Iris pigment epithelial cell (primary cell): ENCODE measurements at places on chromosomes 2 and 18.

DNA sequence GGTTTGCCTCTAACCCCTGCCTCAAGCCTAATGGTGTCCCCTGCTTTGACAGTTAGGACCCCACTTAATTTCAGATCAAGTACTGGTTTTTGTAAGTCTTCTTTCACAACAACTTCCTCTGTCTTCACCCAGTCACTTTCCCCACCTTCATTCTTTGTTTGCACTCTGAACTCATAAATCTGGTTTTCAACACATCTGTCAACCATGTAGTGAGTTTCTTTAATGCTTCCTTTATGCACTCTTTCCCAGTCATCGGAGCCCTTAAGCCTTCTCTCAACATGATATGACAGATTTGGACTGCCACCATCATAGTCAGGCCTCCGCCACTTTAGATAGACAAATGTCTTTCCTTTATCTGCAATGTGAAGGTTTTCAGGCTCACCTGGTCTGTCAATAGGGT is 109.1 kb downstream of the PLEKHA3 start:
- no peak for DNase-seq

- no peak for DNase-seq
Observed at GRCh38 chr2:151097128-151097527, 164.5 kb downstream of the RBM43 start.

DNA sequence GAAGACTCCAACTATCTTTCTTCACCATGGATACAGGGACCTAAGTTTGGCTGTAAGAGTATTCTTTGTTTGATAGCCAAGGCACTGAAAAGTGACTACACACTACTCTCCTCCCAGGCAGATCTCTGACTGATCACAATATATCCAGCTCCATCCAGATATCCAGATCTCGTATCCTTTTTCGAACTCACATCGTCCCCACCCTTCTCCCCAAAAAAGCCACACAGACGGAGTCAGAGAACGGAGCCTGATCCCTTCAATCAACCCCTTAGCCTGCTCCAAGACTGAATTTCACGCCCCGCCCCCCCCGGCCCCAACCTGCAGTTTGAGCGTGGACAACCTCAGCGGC is 533 bp downstream of the DHX57 start:
- no peak for DNase-seq

- peak; percentile 64 for DNase-seq
Observed at GRCh38 chr2:157327621-157328500, 2.2 kb upstream of the ERMN start.

DNA sequence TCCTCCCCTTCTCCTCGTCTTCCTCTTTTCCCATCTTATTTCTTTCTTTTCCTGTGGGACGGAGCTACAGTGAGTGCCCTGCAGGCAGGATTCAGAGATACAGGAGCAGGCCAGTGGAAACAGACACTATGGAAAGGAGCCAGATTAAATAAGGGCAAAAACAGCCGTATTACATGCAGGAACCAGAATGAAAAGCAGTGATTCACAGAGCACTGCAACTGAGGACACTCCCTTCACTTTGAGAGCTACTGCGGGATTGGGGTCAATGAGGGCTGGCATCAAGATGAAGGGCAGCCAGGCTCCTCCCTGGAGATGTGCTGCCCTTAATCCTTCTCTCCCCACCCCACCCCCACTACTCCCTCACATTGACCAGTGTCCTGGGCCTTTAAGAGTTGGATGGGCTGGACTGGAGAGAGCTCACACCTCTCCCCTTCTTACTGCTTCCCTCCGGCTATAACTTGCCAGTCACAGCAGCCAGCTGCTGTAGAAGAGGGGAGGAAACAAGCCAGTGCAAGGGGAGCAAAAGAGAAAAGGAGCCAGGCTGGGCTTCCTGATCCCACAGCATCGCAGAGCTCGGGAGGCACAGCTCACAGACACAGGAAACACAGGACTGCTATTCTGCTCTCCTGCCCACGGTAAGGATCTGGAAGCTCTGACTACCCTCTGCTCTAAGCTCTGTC is at the start of gene PLCD4:
TSS of gene PLCD4 (plus strand) at position 464 of the 680 bp plus-strand sequence. CDS start 7,841 bp downstream, outside the sequence.
- DNase-seq: peak; percentile 88

GRCh38 chr2:55093381-55093780 is 43.1 kb upstream of the RTN4 start:
- peak; percentile 93 for DNase-seq

GRCh38 chr18:76431437-76432273 is 63.4 kb downstream of the ZNF516 start:
- no peak for DNase-seq

DNA sequence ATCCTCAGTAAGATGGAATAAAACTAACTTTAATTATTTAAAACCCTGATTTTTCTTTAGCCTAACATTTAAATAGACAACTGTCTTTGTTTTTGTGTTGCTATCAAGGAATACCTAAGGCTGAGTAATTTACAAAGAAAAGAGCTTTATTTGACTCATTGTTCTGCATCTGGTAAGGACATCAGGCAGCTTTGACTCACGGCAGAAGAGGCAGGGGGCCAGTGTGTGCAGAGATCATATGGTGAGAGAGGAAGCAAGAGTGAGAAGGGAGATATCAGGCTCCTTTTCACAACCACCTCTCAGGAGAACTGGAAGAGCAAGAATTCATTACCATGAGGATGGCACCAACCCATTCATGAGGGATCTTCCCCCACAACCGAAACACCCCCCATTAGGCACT is 64.6 kb upstream of the TFPI start:
- peak; percentile 23 for DNase-seq

- peak; percentile 57 for DNase-seq
Observed at GRCh38 chr2:152627351-152627957, 89.8 kb downstream of the PRPF40A start.
